ENCODE measurements at places on chromosomes 13 and 19.

DNA sequence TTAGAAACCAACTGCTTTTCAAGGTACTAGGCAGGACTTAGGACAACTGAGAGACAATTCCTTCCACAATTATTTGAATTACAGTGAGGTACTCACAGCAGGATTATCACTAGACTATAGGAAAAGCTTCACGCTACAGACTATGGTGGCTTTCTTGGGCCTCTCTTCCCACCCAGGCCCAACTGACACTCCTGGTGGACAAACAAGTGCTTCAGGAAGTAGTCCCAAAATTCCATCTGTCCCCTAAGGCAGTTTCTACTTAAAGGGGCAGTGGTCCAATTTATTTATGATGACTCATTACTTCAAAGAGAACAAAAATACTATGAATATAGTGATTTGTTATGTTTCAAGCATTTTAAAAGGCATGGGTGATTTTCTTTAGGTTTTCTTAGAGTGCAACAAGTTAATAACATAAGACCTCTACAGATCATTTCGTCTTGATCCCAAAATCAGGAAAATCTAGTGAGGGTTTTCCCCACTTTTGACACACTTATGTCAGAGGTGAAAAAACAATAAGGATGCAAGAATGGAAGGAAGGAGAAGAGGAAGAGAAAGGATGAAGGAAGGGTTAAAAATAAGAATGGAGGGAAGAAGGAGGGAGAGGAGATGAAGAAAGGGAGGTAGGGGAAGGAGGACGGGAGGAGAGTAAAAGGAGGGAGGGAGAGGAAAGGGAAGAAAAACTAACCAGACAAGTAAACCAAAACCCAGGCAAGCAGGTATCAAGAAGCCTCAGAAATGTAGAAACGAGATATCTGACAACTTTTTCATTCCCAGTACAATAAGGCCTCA is 100.7 kb downstream of the SERP2 start:
- DNase-seq, result no peak

DNA sequence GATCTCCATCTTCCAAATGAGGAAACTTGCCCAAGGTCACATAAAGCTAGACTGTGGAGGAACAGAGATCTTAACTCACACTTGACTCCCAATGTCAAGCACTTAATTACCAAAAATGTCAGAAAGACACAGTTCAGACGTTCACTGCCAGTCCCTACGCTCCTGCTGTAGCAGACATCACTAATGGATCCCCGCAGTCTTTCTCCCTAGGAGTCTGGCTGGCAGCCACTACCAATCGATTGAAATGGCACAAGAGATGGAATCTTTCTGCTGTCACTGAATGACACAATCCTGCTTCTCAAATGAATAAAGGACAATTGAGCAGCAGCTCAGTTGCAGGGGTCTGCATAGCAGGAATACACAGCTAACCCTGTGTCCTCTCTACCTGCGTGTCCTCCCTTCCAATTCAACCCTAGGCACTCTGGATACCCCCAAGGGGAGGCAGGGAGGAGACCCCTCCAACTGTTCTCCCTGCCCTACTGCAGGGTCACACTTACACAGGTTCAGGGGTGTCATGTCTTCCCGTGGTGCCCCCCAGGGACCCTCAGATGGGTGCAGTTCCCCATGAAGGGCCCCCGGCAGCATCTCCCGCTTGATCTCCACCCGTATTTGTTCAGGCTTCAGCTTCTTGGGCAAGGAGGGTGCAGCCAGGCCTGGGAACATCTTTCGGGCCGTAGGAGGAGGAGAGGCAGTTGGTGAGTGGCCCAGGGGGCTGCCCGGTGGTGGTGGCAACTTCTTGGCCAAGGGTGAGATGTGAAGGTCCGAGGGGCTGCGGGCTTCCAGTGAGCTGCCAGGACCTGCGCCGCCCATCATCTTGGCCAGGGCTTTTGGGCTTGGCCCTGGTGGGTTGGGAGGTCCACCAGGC is 7.9 kb upstream of the AKAP8L start:
- DNase-seq, result no peak

- DNase-seq, result no peak
Observed at GRCh38 chr13:50247223-50247622, 232.0 kb downstream of the KCNRG start.

DNA sequence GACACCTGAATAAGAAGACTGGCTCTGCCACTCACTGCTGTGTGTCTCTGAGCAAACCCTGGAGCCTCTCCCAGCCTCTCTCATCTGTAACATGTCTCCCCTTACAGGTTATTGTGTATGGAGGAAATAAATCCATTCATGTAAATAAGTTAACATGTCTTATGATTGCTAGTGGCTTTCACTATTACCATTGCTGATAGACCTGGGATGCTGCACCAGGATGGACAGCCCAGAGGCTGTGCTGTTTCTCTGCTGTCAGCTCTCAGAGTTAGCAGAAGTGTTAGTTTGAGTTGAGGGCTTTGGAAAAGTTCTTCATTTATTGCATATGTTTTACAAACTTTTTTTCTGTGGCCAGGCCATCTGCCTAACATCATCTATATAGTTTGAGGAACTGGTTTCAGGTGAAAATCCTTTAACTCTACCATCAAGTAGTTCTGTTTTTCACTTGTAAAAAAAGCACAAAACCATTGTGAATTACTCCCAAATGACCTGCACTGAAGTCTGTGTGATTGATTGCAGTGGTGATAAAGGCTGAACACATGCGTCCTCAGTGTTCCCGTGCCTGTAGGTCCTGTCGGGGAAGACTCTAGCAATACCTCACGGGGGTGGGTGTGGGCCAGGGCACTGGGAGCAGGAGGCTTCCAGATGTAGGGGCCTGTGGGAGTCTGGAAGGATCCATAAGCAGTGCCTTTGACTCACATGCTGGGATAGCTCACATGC is 24.6 kb downstream of the MPHOSPH8 start:
- DNase-seq, result no peak

Measured in RPMI8226 (cell line).